ENCODE measurements at places on chromosomes 3 and 15.

- DNase-seq = peak; percentile 31
These were observed 5.8 kb upstream of the TM4SF4 start for GRCh38 chr3:149468504-149469212.

DNA sequence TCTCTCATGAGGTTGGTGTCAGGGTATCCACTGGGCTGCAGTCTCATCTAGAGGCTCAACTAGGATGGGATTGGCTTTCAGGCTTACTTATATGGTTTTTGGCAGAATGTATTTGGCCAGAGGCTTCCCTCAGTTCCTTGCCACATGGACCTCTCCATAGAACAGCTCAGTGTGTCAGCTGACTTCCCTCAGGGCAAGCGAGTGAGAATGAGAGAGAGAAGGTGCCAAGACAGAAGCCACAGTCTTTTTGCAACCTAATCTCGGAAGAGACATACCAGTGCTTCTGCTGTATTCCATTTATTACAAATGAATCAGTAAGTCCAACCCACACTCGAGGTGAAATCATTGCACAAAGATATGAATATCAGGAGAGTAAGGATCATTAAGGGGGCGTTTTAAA, 129.2 kb downstream of the CCNL1 start:
- no peak for DNase-seq

GRCh38 chr3:183350164-183350563, 78.3 kb downstream of the MCF2L2 start:
- no peak for DNase-seq

DNA sequence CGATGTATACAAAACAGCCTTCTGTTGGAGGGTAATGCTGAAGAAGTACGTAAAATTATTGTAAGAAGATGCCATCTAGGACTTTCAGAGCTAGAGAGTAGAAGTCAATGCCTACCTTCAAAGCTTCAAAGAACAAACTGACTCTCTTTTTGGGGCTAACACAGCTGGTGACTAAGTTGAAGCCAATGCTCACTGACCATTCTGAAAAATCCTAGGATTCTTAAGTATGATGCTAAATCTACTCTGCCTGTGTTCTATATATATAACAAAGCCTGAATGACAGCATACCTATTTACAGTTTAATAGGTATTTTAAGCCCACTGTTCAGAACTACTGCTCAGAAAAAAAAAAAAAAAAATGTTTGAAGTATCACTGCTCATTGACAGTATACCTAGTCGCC, 18.9 kb downstream of the ADPGK start:
- no peak for DNase-seq

DNA sequence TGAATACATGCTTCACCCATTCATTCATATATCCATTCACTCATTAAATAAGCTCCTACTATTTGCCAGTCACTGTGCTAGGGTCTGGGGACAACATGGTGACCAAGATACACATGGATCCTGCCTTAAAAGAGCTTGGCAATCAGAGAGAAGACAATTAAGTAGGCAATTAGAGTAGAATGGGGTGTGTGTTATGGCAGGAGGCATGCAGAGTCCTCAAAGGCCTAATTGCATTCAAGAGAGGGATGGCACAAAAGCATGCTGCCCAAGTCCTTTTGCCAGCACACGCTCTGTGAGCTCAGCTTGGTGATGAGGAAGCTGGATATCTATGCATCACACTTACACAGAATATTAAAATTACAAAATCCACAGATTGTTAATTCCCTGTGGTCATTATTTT, 2.8 kb upstream of the PRICKLE2 start:
- DNase-seq = no peak

- no peak for DNase-seq
These were observed 37.3 kb downstream of the CACNA1D start for GRCh38 chr3:53531749-53532148.

- no peak for DNase-seq
These were observed 858.5 kb upstream of the CFAP20DC start for GRCh38 chr3:59908280-59908679.

DNA sequence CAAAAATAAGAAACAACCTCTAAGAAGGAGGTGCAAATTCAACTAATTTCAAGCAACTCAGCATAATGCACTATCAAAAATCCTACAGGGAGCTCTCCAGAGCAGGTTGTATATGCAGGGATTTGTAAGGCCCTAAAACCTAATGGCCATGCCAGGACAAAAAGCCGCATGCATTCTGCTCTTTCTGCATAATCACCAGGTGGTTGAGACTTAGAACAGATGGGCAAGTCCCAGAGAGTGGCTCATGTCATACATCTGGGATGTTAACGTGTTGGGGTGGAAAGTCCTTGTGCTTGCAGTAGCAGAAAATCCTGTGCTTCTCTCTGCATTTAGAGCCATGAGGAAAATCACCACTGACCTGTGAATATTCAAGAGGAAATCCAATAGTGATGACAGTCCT, 1002.9 kb downstream of the AGBL1 start:
- no peak for DNase-seq

DNA sequence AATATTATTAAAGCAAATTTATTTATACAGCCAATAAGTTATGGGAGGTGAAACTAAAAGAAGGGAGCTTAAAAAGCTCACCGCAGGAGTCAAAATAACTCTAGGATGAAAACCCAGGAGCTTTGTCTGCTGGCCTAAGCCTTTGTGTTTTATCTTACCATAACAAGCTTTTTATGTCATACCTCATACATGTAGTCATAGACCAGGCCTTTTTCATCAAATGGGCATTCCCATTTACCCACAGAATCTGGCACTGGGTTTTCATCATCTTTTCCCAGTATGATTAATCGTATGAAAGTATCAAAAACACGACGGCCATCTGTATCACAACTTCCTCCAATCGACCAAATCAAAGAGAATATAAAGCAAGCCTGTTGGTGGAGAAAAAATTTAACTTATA, 122.8 kb downstream of the DNAH12 start:
- DNase-seq = no peak

- no peak for DNase-seq
These were observed 319.8 kb upstream of the UMPS start for GRCh38 chr3:124410471-124410870.

GRCh38 chr3:108073764-108074431, 16.9 kb downstream of the CD47 start:
- DNase-seq = no peak

GRCh38 chr3:65855370-65856100, 183.2 kb downstream of the MAGI1 start:
- peak; percentile 77 for DNase-seq

GRCh38 chr15:28947221-28947674, 61.5 kb downstream of the APBA2 start:
- no peak for DNase-seq

DNA sequence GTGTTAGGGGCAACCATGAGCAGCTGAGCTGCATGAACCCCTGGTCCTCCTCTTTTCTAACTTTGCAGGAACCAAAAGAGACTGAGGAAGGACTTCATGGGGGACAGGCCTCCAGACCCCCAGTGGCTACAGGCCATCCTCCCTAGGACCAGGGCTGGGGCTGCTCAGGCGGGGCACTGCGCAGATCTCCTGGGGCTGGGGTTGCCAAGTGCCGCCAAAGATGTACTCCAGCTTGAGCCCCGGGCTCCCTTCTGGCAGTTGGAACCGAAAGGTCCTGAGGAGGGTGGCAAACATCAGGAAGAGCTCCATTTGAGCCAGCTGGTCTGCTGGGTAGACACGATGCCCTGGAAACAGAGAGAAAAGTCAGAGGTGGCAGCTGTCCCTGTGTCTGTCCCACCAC, 11.1 kb upstream of the PARL start:
- no peak for DNase-seq

DNA sequence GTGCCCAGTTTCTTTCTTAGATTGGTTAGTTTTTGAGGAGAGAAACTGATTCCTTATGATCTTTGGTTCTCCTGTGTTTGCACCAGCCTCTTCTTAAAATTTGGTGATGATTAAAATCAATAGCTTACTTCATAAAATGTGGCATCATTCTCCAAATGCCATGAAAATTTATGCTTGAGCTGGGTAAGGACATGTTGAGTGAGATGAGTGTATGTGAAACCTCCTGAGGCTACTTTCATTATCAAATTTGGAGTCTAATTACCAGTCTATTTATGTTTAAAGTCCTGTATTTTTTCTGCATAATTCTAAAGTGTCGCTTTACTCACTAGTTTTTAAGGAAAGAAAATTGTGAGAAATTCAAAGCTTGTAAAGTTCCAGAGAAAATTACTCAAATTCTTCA, 102.1 kb downstream of the DIPK2A start:
- DNase-seq = no peak

GRCh38 chr3:55309336-55309735, 177.8 kb downstream of the WNT5A start:
- no peak for DNase-seq

DNA sequence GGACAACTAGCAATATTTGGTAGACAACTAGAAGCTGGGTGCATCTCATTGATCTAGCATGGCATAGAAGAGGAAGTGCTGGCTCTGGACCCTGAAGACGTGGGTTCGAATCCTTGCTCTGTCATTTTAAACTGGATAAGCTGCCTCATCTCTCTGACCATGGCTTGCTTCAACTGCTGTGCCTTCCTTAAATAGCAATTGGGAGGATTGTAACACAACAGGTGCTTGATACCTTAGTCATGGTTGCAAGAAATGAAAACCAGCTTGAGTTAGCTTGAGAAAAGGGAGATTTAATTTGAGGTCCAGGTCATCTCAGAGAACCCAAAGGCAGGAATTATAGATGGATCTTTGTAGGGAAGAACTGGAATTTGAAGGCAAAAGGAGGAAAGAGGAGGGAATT, 14.8 kb upstream of the RGMA start:
- no peak for DNase-seq

GRCh38 chr3:177615015-177615414, 417.7 kb upstream of the TBL1XR1 start:
- DNase-seq = peak; percentile 93

GRCh38 chr3:46665763-46666452, 27.6 kb downstream of the ALS2CL start:
- peak; percentile 41 for DNase-seq

DNA sequence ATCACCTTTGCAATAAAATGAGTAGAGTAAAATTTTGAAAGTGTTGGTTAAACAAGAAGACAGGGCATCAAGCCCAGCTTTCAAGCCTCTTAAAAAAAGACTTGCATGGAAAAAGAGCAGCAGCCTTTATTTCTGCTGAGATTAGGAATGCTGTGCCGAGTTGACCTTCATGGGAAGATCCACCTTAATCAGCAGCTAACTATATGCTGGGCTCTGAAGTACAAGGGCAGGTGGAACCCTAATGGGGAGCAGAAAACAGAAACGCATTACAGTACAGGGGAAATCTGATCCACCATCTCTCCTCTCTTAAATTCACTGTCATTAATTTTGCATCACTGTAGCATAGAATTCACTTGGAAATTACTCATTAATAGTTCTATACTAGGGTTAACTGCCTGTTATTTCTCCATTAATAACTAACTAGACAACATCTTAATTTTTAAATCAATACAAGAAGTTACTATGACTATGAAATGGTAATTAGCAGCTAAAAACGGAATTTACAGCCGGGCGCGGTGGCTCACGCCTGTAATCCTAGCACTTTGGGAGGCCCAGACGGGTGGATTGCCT, 133.6 kb downstream of the GHSR start:
- DNase-seq = no peak

DNA sequence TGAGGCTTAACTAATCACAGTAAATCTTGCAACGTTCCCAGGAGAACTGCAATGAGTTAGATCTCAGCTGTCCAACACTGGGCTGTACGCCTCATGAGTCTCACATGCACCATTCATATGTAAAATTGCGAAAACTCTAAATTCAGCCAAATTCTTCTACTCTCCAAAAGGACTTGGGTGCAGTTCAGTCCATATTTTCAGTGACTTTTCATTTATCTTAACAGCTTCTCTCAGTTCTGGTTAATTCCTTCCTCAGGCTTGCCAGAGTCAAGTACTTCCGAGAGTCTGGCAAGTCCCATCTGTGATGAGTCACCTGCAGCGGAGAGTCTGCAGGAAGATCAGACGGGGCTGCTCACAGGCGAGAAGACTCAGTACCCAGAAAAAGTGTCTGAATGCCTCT, 11.5 kb downstream of the CCDC80 start:
- DNase-seq = no peak

GRCh38 chr3:106392915-106393314, 524.1 kb upstream of the CBLB start:
- DNase-seq = no peak

DNA sequence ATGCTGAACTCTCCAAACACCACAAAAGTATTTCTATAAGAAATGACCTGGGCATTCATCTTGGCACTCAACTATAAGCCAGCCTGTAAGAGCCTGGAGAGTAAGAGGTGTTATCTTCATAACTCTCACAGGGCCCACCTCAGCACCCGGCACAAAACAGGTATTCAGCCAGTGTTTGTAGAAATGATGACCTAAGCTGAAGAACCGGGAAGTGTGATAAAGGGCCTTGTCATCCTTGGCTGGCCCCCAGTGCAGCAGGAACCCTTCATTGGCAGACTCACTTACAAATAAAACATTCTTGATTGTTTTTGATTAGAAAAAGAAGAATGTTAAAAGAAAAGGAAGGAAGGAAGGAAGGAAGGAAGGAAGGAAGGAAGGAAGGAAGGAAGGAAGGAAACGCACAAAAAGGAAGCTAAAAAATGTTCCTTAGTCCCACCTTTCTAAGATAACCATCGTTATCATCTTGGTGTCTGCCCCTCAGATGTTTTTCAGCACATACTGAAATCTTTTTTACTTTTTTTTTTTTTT, 52.1 kb downstream of the DAPK2 start:
- DNase-seq = no peak

GRCh38 chr3:113631573-113631972, 64.9 kb downstream of the USF3 start:
- no peak for DNase-seq

GRCh38 chr3:14496351-14496750, 43.8 kb downstream of the GRIP2 start:
- no peak for DNase-seq

DNA sequence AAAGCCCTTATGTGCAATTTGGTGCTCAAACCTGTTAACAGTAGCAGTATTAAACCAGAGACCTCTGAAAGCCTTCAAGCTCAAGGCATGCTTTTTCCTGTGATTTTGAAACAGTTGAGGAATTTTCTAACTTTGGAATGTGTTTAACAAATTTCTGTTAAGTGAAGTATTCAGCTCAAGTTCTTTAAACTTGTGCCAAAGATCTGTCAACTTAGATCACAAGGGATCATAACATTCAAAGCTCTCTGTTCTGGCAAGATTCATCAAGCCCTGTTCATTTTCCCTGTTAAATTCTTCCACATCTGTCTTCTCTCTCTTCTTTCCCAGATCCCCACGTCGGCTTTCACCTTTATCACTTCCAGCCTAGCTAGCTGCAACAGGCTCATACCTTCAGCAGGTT, 28.8 kb upstream of the RYK start:
- DNase-seq = no peak

GRCh38 chr3:64518496-64518895, 169.3 kb downstream of the ADAMTS9 start:
- DNase-seq = no peak

GRCh38 chr15:40543082-40543481, 21.8 kb downstream of the CCDC32 start:
- no peak for DNase-seq

- peak; percentile 78 for DNase-seq
These were observed 8.6 kb downstream of the VPS18 start for GRCh38 chr15:40902605-40903561.

DNA sequence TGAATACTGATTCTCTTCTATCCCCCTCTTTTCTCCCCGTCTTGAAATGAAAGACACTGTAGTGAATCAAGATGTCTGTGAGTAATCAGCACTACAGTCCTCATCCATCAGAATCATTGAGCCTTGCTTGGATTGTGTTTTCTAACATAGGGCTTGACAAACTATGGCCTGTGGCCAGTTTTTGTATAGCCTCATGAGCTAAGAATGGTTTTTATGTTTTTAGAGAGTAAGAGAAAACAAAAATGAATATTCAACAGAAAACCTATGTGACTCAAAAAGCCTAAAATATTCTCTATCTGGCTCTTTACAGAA, 55.2 kb downstream of the PPM1L start:
- no peak for DNase-seq

Data from right lobe of liver (tissue), 6 donors.